AG10803 (cell line): ENCODE measurements at places on chromosomes 2 and 18.

DNA sequence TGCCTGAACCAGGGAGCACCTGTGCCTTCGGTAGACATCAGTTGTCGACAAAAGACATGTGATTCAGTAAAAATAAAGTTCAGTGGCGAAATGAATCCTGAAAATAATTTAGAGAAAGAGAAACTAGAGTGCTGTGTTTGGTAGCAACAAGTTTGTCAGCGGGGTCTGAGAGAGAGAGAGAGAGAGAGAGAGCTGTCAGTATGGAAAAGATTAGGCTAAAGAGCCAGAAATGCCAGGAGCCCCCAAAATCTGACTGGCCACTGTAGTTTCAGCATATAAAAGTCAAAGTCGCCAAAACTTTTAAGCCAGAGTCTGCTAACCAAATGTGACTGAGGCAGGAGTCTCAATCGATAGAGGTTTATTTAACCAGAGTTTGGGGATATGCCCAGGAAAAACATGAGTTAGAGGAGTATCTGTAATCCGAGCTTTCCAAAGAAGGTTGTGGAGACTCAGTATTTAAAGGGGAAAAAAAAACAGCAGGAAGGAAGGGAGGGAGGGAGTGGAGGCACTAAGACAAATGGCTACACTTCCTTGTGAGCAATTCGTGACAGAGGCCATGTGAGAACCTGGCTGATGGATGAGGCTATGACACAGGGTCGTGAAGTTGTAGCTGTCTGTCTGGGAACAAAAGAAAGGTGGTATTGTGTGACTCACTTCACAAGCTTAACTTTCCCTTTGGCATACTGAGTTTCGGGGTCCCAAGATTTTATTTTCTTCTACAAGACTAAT is 20.5 kb upstream of the GNAL start:
- no peak for DNase-seq

GRCh38 chr2:100409975-100410647 is 7.4 kb downstream of the CHST10 start:
- no peak for DNase-seq

- DNase-seq = no peak
These were observed 493.2 kb downstream of the ZEB2 start for GRCh38 chr2:144026753-144027152.

DNA sequence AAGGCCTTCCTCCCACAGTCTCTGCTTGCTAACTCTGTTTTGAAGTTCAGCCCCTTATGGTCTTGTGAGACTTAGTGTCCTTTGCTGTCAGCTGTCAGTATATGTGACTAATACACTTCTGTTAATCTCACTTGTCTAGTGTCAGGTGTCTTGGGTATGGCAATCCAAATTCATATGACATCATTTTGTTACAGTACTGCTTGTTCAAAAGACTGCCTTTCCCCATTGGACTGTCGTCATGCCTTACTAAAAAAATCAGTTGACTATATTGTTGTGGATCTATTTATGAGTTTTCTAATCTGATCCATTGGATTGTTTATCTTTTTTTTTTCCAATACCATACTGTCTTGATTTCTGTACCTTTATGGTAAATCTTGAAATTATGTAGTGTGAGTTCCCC is 611.4 kb upstream of the HS6ST1 start:
- no peak for DNase-seq

DNA sequence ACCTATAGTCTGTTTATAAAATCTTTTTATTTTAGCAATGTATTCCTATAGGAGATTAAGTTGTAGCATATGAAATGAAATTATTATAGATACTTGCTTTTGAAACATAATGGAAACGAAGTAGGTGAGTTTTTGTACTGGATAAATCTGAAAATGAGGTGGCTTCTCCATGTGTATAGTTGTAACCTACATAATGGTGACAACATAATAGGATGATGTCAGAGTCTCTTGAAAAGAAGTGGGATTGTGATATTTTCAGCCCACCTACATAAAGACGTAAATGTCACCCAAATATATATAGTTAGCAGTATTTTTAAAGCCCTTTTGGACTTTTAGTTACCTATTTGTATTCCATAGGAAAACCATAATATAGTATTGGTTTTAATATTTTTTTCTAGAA is 34.8 kb downstream of the FAM171B start:
- DNase-seq = no peak

- no peak for DNase-seq
These were observed 677 bp upstream of the TMEM178A start for GRCh38 chr2:39664888-39665591.

- no peak for DNase-seq
These were observed 795.8 kb upstream of the GCFC2 start for GRCh38 chr2:76506538-76506937.

DNA sequence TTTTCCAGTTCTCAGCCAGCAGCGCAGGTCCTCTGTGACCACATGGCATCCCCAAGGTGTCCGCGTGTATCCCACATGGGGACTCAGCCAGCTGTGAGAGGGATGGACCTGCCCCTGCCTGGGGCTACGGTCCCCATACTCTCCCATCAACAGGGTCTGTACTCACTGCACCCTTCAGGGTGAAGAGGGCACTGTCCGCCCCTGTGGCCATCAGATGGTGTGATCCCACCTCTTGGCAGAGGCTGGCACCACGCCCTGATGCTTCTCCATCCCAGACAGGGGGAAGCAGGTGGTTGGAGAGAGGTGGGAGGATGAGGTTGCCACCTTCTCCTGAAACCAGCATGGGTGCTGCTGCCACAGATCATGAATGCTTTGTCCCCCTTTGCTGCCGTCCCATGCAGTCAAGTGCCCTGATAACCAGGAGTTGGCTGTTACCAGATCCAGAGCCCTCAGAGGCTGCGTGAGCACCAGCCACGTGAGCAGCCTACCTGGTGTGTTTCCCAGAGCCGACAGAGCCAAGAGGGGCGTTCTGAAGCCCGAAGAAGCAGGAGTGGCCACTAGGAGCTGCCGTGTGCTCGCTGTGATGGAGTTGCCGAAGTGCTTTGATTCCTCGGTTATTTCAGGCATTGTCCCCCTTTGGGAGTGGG is 93.9 kb downstream of the SH3RF3 start:
- DNase-seq = no peak

DNA sequence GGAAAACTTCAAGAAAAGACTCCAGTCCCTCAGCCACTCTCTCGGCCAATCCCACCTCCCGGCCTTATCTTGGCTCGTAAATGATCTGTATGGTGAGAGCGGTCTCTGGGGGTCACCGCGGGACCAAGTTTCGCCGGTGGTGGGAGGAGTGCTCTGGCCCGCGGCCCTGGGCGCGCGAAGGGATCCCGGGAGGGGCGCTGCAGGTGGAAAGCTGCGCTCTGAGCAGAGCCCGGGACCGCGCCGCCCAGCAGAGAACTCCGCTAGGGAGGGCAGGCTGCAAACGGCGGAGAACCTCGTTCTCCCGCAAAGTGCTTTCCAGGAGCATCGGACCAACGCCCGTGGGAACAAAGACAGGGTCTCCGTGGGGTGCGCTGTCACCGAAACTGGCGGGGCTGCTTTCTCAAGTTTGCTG is 622 bp downstream of the LRP2 start:
- DNase-seq = no peak

GRCh38 chr2:150391779-150392178 is 95.7 kb downstream of the RND3 start:
- DNase-seq = peak; percentile 38

GRCh38 chr2:211724933-211725332 is 813.7 kb downstream of the ERBB4 start:
- DNase-seq = no peak

DNA sequence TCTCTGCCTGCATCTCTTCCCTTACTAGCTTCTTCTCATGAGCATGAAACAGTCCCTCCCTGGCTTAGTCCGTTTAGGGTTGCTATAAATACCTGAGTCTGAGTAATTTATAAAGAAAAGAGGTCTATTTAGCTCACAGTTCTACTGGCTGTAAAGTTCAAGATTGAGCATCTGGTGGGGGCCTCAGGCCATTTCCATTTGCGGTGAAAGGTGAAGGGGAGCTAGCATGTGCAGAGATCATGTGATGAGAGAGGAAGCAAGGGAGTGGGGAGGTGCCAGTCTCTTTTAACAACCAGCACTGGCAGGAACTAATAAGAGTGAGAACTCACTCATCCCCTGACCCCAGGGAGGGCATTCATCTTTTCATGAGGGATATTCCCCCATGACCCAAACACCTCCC is 26.8 kb downstream of the RHBDD1 start:
- no peak for DNase-seq

- no peak for DNase-seq
These were observed 50.8 kb upstream of the ACSL3 start for GRCh38 chr2:222810044-222810443.

- no peak for DNase-seq
These were observed 112.8 kb upstream of the MAP4K3 start for GRCh38 chr2:39549718-39550464.

DNA sequence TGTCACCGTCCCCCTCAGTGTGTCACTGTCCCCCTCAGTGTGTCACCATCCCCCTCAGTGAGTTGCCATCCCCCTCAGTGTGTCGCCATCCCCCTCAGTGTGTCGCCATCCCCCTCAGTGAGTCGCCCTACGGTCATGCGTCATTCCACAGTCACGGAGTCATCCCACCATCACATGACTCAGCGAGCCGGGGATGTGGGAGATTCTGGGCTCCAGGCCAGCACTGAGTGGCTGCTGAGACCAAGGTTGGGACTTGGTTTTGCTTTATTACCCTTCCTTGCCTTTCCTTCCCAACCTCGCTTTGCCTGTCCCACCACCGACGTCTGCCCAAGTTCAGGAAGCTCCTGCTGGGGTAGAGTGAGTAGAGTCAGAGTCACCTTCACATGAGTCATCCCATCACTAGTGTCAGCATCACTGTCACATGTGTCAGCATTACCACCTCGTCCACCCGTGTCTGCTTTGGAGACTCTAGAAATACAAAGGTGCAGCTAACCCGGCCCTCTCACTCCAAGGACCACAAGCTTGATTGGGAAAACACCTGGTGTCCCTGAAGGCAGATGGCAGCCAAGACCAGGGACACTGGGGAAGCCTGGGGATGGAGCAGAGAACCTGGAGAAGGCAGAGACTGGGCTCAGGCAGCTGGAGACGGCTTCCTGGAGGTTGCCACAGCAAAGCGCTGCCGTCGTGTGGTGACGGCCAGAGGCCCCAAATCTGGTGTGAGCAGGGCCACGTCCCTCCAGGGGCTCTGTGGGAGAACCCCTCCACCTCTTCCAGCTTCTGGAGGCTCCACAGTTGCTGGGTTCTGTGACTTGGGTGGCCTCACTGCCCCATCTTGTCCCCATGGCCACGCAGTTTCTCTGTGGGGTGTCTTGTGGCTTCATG is 485.2 kb upstream of the SALL3 start:
- no peak for DNase-seq

DNA sequence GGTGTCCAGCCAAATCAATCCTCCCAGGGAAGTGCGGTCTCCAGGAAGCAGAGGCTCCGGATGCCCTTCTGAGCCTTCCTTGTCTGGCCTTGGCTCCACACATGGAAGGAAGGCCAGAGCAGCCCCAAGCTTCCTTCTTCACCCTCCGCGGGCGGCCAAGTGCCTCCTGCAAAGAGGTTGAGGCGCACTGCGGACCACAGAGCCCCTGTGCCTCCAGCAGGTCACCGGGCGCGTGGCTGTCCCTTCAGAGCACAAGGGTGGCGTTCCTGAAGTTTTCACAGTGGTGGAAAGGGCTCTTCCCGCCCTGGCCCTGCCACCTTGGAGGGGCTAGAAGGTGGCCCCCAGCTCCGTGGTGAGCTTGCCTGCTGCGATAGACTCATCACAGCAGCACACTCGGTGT is 175.9 kb upstream of the RAB12 start:
- no peak for DNase-seq

DNA sequence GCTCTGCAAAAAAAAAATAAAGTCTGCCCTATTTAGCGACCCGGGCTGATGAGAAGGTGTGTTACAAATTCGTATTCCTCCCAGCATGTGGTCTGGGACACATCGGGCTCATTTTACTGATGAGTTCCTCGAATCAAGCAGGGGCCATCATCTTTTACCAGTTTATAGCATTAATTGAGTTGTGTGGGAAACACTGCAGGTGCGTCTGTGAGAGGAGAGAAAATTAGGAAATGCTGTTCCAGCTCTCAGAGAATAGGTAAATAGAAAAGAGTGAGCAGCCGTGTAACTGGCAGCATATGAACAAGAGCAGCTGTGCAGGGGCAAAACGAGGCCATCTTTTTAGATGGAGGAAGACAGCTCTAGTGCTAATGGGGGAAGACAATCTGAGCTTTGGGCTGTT is 216.7 kb downstream of the SETBP1 start:
- DNase-seq = no peak

- DNase-seq = peak; percentile 71
These were observed 308.4 kb upstream of the THUMPD2 start for GRCh38 chr2:40087434-40087833.

- peak; percentile 70 for DNase-seq
These were observed 337.8 kb upstream of the TCF4 start for GRCh38 chr18:55925772-55926171.

- DNase-seq = no peak
These were observed 1.8 kb downstream of the CDK5R2 start for GRCh38 chr2:218961229-218961628.

DNA sequence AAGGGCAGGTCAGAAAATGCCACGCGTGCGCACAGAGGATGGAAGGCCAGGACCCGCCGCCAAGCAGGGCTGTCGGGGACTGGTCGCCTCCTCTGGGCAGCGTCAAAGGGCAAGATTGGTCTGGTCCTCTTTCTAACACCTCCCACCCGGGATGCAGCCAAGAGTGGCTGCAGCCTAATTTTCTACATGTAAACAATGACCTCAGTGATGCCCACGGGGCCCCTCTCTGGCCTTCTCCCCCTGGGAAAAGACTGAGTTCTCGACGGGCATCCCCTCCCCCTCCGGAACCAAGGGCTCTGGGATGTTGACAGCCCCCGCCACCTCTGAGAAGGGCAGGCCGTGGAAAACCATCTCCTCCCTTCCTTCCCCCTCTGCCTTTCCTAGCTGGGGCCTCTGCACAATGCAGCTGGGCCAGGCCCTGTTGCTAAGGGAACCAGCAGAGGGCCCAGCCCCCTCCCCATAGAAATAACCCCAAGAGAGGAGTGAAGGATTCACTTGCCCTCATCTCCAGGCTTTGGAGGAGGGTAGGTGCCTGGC is 80.0 kb upstream of the ZNF532 start:
- DNase-seq = no peak

- DNase-seq = no peak
These were observed 146.8 kb upstream of the PID1 start for GRCh38 chr2:229417916-229418315.

GRCh38 chr18:72206814-72207213 is 337.3 kb downstream of the CBLN2 start:
- no peak for DNase-seq

- DNase-seq = no peak
These were observed 815.8 kb upstream of the FAM98A start for GRCh38 chr2:34414856-34415255.

- DNase-seq = no peak
These were observed 26.9 kb downstream of the EFEMP1 start for GRCh38 chr2:55896633-55897032.

GRCh38 chr2:8134985-8135682 is 546.7 kb upstream of the ID2 start:
- DNase-seq = no peak
